ENCODE measurements at places on chromosomes 4 and X.

DNA sequence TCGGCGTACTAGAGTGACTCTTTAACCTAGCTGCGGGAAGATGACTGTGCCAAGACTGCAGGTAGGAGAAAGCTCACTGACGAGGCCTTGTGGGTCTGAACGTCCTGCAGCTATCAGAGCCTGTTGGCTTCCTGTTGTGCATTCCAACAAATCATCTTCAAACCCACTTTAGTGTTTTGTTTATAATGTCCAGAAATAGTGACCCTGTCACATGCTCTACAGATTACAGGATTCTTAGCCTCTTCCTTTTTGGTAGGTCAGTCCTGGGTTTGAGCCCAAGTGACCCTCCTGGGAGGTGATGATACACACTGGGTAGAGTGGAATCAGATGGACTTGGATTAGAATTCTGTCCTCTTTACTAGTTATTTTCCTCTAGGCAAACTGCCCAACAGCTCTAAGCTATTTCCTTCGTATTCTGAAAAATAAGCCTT lies 33.2 kb downstream of the HTT start:
- DNase-seq = no peak

DNA sequence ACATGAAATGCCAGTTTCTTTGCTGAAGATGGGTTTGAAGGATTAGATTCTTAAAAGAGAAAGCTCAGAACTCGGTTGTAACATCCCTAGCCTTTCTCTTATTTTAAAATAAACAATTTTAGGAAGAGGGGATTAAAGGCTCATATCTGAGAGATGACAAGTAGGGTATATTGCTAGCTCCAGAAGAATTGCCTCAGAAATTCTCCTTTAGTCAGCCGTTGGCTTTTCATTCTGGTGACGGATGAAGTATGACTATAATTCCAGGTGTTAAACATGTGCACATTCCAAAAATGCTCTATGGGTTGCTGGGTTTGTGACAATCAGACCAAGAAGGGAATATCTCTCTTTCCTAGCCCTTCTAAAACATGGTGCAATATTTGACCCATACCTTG lies 17.8 kb downstream of the DKK2 start:
- DNase-seq = no peak

- no peak for DNase-seq
Observed at GRCh38 chrX:70240751-70241150, 6.3 kb downstream of the AWAT1 start.

GRCh38 chr4:52997132-52997416 lies 135.0 kb downstream of the RASL11B start:
- no peak for DNase-seq

- no peak for DNase-seq
Observed at GRCh38 chrX:131405497-131405896, 116.4 kb upstream of the IGSF1 start.

DNA sequence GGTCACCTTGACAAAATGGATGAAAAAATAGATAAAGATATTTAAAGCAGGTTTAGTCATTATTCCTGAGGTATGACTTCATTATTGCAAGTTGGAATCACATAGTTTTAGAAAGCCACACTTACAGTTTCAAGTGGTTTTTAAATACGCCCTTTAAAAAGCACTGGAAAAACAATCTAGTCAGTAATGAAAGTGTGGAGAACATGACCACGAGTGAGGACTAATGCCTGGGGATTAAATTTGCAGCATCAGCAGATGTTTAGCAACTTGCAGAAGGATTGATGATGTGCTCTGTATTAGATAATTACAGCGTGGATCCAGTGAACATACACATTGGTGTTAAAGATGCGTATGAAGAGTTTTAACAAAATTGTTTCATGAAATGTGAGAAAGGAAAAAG lies 5.9 kb downstream of the SPARCL1 start:
- DNase-seq = no peak

- DNase-seq = no peak
Observed at GRCh38 chrX:152061557-152061956, 76.8 kb downstream of the MAGEA10 start.

All from T-helper 1 cell (primary cell).